Kidney glomerular epithelial cell (primary cell): ENCODE measurements at places on chromosomes 6 and 20.

DNA sequence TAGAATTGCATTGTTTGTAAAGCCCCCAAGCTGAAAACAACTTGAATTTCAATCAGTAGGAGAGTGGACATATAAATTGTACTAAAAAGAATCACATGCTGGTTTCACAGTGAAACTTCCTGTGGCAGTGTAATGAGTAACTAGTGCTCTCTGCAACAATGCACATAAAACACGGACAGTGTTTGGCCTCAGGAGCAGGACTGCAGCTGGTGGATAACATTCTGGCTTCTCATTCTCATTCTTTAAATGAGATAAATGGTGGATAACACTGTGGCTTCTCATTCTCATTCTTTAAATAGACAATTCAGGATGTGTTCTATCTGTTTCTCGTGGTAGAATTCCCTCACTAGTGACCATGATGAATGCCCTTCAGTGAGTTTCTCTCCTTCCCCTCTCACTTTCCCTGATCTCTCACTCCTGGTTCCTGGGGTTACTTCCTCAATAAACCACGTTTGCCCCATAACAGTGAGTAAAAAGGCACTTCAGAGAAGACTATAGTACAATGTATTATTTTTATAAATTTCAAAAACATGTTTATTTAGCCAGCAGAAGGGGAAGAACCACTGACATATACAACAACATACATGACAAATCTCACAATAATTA lies 59.9 kb downstream of the SLC22A2 start:
- DNase-seq, result peak; percentile 58

GRCh38 chr20:44610313-44610962 lies 28.1 kb downstream of the PKIG start:
- DNase-seq, result no peak

GRCh38 chr6:91573826-91574416 lies 987.0 kb upstream of the MAP3K7 start:
- no peak for DNase-seq

DNA sequence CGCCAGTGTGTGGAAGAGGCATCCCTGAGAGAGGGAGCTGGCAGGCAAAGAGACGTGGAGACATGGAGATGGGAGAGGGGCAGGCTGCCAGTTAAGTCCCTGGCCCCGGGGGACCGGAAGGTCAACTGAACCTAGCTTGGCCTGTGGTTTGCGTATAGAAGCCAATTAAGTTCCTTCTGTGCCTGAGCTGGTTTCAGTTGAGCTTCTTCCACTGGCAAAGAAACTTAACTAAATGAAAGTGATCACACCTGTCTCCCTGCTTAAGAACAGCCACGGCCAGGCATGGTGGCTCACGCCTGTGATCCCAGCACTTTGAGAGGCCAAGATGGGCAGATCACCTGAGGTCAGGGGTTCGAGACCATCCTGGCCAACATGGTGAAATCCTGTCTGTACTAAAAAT lies 26.7 kb upstream of the NNAT start:
- no peak for DNase-seq

- peak; percentile 93 for DNase-seq
Observed at GRCh38 chr20:45812157-45813005, at the start of gene UBE2C. TSS of gene UBE2C (plus strand) at chr20:45812644. CDS start at chr20:45812696, 52 bp downstream.

DNA sequence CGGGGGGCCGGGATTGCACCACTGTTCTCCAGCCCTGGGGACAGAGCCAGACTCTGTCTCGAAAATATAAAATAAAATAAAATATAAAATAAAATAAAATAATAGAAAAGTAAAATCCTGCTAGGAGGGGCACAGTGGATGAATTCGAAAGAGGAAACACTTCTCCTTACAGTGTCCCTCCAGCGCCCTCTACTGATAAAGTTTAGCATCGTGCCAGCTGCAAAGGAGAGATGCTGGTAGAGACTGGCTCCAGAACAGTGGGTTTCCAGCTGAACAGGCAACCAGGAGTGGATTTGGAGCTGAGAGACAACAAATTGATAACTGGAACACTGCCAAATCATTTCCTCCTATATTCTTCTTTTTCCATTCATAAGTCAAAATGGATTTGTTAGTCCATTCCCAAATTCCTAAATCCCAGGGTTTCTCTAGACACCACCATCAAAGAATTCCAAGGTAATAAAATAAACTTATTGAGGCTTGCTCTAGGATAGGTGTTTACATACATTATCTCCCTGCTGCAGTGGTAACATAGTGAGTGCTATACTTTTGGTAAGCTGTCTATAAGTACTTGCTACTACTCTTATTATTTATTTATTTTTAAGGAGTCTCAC lies 31.7 kb upstream of the TBPL1 start:
- peak; percentile 77 for DNase-seq

- no peak for DNase-seq
Observed at GRCh38 chr20:60049601-60050000, 91.4 kb downstream of the CDH26 start.
